Esophagus muscularis mucosa (tissue), 4 donors: ENCODE measurements at places on chromosomes 11 and 22. TPM values are rescaled to one million over a fixed set of nuclear protein-coding genes. Genes with fewer than 3 reads are reported as not detected.

- H3K4me1 ChIP-seq: peaks cover 29% of the 10 kb centered on the region
- no peak overlapping the region for H3K27ac ChIP-seq
- no peaks in the 10 kb centered on the region for H3K36me3 ChIP-seq
- no peak overlapping the region for H3K4me3 ChIP-seq
- no peaks in the 10 kb centered on the region for H3K27me3 ChIP-seq
- DNase-seq: no peak
These were observed 8.9 kb downstream of the TPST2 start for GRCh38 chr22:26581026-26581425.

DNA sequence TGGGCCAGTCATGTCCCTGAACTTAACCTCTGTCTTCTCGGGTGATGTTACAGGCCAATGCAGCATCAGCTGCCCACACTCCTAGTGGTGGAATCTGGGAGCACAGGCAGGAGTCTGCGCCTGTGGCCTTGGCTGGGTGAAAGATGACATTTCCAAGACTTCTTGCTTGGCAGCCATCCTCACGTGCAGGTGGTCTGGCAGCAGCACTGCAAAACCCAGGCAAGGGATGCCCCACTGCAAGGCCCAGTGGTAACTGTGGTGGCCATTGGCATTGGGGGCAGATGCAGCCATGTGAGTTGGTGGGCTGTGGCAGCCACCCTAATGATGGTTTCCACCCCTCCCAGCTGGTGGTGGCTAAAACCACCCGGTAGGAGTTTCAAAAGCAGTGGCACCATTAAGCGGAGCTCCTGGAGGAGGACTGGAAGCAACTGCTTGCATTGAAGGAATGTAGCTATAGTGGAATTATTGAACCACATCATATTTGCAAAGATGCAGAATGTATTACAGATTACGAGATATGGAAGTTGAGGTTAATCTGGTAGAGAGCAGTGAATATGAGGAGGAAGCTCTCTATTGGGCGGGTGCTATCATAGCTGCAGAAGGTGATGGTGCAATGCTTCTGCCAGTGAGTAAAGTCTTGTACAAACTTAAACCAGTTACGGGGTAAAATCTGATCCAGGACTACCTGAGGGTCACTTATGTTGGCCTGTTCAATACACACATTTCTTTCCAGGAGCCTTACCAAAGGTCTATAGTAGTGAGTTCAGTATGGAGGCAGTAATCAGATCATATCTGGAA lies 120.7 kb upstream of the TOP3B start:
- no peak overlapping the region for H3K4me3 ChIP-seq
- no peaks in the 10 kb centered on the region for H3K4me1 ChIP-seq
- no peaks in the 10 kb centered on the region for H3K27me3 ChIP-seq
- H3K27ac ChIP-seq: no peak overlapping the region
- DNase-seq: peak; percentile 24
- H3K36me3 ChIP-seq: no peaks in the 10 kb centered on the region

- H3K36me3 ChIP-seq: no peaks in the 10 kb centered on the region
- peaks cover 6% of the 10 kb centered on the region for H3K4me1 ChIP-seq
- H3K4me3 ChIP-seq: no peak overlapping the region
- peak; percentile 93 for DNase-seq
These were observed 15.6 kb upstream of the UCP3 start for GRCh38 chr11:74024261-74025029.

- peak overlapping the region; percentile 50 for H3K4me3 ChIP-seq
- DNase-seq: no peak
- H3K27ac ChIP-seq: peak overlapping the region; percentile 69
- H3K36me3 ChIP-seq: no peaks in the 10 kb centered on the region
These were observed 426.4 kb downstream of the SHANK2 start for GRCh38 chr11:70825893-70826540.

- peaks cover 20% of the 10 kb centered on the region for H3K4me1 ChIP-seq
- no peak overlapping the region for H3K4me3 ChIP-seq
- H3K36me3 ChIP-seq: no peaks in the 10 kb centered on the region
- H3K27me3 ChIP-seq: no peaks in the 10 kb centered on the region
- DNase-seq: no peak
These were observed 198.2 kb downstream of the TENM4 start for GRCh38 chr11:79242616-79243015.

FADS3 gene
- 103 TPM for total RNA-seq

MS4A14 gene
- 1.6 TPM for total RNA-seq

GRCh38 chr11:69537855-69538640 lies 56.6 kb downstream of the LINC01488 start:
- H3K4me3 ChIP-seq: no peak overlapping the region
- DNase-seq: no peak
- no peaks in the 10 kb centered on the region for H3K27me3 ChIP-seq
- no peaks in the 10 kb centered on the region for H3K36me3 ChIP-seq
- peaks cover 17% of the 10 kb centered on the region for H3K4me1 ChIP-seq

- no peaks in the 10 kb centered on the region for H3K4me1 ChIP-seq
- no peaks in the 10 kb centered on the region for H3K27me3 ChIP-seq
- no peaks in the 10 kb centered on the region for H3K36me3 ChIP-seq
- DNase-seq: no peak
- H3K27ac ChIP-seq: no peak overlapping the region
- H3K4me3 ChIP-seq: no peak overlapping the region
These were observed 21.4 kb upstream of the FGF3 start for GRCh38 chr11:69840371-69841169.

- no peak overlapping the region for H3K4me3 ChIP-seq
- no peak for DNase-seq
- H3K4me1 ChIP-seq: no peaks in the 10 kb centered on the region
- H3K27me3 ChIP-seq: no peaks in the 10 kb centered on the region
- H3K36me3 ChIP-seq: no peaks in the 10 kb centered on the region
These were observed 121.5 kb downstream of the RRAS2 start for GRCh38 chr11:14237444-14237961.

MYRF gene
- 0.33 TPM for total RNA-seq

PANX2 gene
- total RNA-seq: 0.33 TPM

B3GAT3 gene
- 33.3 TPM for total RNA-seq

PHOX2A gene
- total RNA-seq: 1.2 TPM

CSNK2A3 gene
- total RNA-seq: 0.97 TPM

DNA sequence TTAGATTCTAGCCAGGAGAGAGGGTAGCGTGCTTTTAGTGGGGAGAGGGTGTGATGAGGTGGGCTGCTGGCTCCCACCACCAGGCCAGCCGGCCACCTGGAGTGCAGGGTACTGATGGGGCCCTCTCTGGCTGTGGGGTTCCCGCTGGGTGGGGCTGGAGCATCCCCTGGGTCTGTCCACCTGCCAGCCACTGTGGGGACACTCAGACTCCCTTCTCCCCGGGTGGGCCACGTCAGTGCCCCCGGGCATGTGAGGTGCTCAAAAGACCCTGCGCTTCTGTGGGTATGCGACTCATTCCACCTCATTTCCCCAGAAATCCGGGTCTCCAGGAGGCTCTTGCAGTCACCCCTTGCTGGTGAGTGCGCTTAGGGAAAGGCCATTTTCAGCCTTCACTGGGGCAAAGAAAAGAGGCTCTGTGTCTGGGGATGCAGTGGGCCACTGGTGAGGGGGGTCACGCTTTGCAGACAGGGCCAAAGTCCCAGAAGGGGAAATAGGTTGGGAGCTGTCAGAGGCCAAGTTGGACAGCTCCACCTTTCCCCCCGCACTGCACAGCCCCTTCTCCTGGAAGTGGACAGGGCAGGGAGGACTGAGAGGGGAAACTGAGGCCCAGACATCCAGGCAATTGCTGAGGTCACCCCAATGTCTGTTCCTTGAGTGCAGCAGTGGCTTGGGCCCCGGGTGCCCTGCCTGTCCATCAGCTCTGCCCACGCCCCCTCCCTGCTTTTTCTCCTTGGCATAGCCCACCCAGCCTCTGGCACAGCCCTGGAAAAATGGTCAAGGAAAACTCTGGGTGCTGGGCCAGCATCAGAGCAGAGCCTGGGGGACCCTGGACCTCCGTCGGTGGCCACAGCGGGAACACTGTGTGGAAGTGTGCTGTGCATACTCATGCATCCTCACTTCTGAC lies 53.3 kb downstream of the TPCN2 start:
- no peak overlapping the region for H3K4me3 ChIP-seq
- DNase-seq: no peak
- no peak overlapping the region for H3K27ac ChIP-seq
- peaks cover 27% of the 10 kb centered on the region for H3K4me1 ChIP-seq
- no peaks in the 10 kb centered on the region for H3K36me3 ChIP-seq
- no peaks in the 10 kb centered on the region for H3K27me3 ChIP-seq

TEX12 gene
- 4.2 TPM for total RNA-seq

DNA sequence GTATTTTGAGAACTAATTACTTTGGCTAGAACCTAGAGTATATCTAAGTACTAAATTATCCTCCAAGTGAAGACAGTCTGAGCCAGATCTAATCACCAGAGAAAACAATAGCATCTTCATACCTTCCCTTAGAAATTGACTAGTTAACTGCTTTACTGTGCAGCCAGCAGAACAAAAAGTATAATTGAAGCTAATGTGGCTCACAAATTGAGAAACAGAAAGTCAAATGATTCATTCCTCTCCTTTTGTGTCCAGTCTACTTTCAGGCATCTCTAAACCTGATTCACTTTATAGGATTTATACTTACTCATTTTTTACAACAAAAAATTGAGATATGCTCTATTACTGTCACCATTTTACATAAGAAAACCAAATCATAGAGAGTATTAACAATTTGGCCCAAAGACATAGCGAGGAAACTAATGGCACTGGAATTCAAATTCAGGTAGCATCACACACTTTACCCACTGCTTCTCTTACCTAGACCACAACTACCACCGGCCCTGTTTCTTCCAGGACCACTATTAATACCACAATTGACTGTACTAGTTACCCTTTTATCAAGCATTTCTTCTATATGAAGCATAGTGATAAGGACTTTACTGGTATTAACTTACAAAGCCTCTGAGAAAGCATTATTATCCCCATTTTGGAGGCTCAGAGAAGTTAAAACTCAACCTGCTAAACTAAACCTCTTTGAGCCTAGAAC lies 1402.6 kb upstream of the TENM4 start:
- H3K4me1 ChIP-seq: no peaks in the 10 kb centered on the region
- no peaks in the 10 kb centered on the region for H3K36me3 ChIP-seq
- DNase-seq: no peak

DNA sequence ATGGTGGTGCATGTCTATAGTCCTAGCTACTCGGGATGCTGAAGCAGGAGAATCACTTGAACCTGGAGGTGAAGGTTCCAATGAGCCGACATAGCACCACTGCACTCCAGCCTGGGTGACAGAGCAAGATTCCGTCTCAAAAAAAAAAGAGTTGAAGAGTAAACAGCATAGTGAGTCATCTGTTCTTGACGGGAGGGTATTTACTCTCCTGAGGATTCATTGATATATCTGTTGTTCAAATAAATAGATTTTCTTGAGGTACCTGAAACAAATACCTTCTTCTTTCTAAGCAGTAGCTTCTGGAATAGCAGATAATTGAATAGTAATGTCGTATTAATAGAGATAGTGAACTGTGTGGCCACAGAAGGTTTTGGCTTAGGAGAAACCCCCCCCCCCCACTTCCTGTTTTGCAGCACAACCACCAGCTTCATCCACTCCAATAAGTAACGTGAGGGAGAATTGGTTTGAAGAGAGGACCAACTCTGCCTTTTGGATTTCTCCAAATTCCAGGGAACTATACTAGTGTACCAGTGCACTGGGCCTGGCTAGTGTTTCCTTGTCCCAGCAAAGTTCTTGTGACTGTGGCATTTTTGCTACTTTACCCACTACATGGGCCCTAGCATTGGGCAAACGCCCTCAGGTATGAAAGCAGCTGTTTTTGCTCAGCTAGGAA lies 90.0 kb downstream of the PRMT3 start:
- no peak overlapping the region for H3K4me3 ChIP-seq
- H3K4me1 ChIP-seq: peaks cover 12% of the 10 kb centered on the region
- no peaks in the 10 kb centered on the region for H3K36me3 ChIP-seq

DNA sequence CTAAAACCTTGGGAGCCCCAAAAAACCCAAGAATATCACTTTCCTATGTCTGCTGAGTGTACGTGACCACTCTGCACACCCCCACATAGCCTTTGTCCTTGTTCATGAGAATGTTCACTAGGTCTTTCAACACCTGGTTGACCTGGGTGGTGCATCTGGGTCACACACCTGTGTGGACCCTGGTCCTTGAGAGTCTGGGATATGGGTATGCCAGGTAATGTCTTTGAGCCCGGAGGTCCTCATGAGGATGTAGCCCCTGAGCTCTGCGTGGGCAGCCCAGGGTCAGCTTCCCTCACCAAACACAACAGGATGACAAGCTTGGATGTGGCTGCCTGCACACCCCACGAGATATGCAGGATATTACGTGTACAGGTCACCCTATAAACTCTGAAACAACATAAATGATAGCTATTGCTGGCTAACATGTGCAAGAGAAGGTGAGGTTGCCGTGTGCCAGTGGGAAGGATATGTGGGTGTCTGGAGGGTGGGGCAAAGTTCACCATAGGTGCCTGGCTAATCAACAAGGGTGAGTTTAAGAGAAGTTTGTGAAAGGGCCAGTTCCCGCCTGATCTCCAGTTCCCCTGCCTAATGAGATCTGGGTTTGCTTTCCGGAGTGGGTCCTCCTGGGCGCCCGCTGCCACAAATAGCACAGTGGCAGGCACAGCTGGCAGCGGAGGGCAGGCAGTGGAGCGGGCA lies 1.4 kb upstream of the PPARA start:
- peaks cover 37% of the 10 kb centered on the region for H3K4me1 ChIP-seq
- peak overlapping the region; percentile 90 for H3K27ac ChIP-seq
- DNase-seq: no peak
- peak overlapping the region; percentile 89 for H3K4me3 ChIP-seq

DNA sequence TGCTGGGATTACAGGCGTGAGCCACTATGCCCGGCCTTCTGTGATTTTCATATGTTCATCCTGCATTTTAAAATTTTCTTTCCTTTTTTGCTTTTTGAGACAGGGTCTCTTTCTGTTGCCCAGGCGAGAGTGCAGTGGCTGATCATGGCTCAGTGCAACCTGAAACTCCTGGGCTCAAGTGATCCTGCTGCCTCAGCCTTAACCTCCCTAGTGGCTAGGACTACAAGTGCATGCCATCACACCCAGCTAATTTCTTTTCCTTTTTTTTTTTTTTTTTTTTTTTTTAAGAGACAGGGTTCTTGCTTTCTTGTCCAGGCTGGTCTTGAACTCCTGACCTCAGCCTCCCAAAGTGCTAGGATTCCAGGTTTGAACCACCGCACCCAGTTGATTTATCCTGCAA lies 54.1 kb upstream of the WT1 start:
- H3K4me3 ChIP-seq: no peak overlapping the region
- H3K27ac ChIP-seq: no peak overlapping the region
- no peaks in the 10 kb centered on the region for H3K36me3 ChIP-seq
- no peaks in the 10 kb centered on the region for H3K27me3 ChIP-seq

PATE4 gene
- not detected for total RNA-seq

- H3K27me3 ChIP-seq: no peaks in the 10 kb centered on the region
- H3K36me3 ChIP-seq: peaks cover 32% of the 10 kb centered on the region
- peak overlapping the region; percentile 100 for H3K27ac ChIP-seq
- H3K4me1 ChIP-seq: peaks cover 45% of the 10 kb centered on the region
- peak overlapping the region; percentile 96 for H3K4me3 ChIP-seq
These were observed 477 bp downstream of the ZBTB16 start for GRCh38 chr11:114059984-114060391.

GRCh38 chr11:31619980-31620379 lies 110.4 kb downstream of the ELP4 start:
- no peak for DNase-seq
- H3K4me1 ChIP-seq: no peaks in the 10 kb centered on the region
- no peaks in the 10 kb centered on the region for H3K36me3 ChIP-seq
- no peak overlapping the region for H3K27ac ChIP-seq

ME3 gene
- 20.4 TPM for total RNA-seq

GRCh38 chr11:44532809-44533208 lies 32.7 kb upstream of the CD82 start:
- no peaks in the 10 kb centered on the region for H3K36me3 ChIP-seq
- no peaks in the 10 kb centered on the region for H3K27me3 ChIP-seq
- no peak overlapping the region for H3K4me3 ChIP-seq
- DNase-seq: no peak

- no peaks in the 10 kb centered on the region for H3K36me3 ChIP-seq
- no peaks in the 10 kb centered on the region for H3K27me3 ChIP-seq
- no peak overlapping the region for H3K27ac ChIP-seq
- H3K4me3 ChIP-seq: no peak overlapping the region
- H3K4me1 ChIP-seq: peaks cover 11% of the 10 kb centered on the region
These were observed 12.0 kb downstream of the STX3 start for GRCh38 chr11:59767225-59767611.
